ENCODE measurements at places on chromosomes 4 and X.

DNA sequence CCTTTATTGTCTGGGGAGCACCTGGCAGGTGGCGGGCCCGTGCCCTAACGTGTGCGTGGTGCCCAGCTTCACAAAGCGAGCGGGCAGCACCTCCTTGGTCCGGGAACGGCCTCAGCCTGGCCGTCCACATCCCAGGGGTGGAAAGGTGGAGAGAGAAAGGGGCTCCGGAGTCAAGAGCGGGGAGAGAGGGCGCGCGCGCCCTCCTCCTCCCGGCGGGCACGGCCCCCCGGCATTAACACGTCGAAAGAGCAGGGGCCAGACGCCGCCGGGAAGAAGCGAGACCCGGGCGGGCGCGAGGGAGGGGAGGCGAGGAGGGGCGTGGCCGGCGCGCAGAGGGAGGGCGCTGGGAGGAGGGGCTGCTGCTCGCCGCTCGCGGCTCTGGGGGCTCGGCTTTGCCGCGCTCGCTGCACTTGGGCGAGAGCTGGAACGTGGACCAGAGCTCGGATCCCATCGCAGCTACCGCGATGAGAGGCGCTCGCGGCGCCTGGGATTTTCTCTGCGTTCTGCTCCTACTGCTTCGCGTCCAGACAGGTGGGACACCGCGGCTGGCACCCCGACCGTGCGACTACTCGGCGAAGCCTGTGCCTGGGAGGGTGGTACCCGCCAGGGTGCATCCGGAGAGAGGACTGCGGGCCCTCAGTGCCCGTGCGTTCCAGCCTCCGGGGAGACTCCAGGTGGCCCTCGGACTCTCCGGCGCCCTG lies at the start of gene KIT:
KIT (plus strand) TSS at position 407 of the 701 bp plus-strand sequence; CDS start at position 465, 58 bp downstream.
- H3K4me1 ChIP-seq: no peaks in the 10 kb centered on the region
- no peaks in the 10 kb centered on the region for H3K27me3 ChIP-seq
- H3K27ac ChIP-seq: no peak within 1 kb of the TSS
- peak; percentile 17 for DNase-seq

GRCh38 chr4:7631288-7632014 lies 196.7 kb upstream of the PSAPL1 start:
- no peak overlapping the region for H3K27ac ChIP-seq
- no peak for DNase-seq
- no peaks in the 10 kb centered on the region for H3K27me3 ChIP-seq
- H3K4me3 ChIP-seq: no peak overlapping the region

DNA sequence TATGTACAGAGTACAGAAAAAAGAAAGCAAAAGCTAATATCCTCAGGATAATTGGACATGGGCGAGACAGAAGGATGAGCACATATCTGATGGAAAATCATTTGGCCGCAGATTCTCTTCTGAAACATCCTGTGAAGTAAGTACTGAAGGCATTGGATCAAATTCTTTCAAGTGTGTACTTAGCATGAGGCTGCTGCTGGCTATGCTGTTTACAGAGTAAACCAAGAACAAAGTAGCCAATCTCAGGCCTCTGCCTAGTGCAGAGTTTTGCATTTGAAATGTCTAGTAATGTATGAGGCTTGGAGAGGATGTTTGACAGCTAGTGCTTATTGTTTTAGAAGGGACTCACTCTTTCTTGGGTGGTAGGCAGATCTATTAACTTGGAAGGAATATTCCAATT lies 128.5 kb downstream of the MAGEC2 start:
- DNase-seq: no peak
- no peaks in the 10 kb centered on the region for H3K36me3 ChIP-seq
- no peak overlapping the region for H3K4me3 ChIP-seq
- no peak overlapping the region for H3K27ac ChIP-seq
- no peaks in the 10 kb centered on the region for H3K27me3 ChIP-seq

DNA sequence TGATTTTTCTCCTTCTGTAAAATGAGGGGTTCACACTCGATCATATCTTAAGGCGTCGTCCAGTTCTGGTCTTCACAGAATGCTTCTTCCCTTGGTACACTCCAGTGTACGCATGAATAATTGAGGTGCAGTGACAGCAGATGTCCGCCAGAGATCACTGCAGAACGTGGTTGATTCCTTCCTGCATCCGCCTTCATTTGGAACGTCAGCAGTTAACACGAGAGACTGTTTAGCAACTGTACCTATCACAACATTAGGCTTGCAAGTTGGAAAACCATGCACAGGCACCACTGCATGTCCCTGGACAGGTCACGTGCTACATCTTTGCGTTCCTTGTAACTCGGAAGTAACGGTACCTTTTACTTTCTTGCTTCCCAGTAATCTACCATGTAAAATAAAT lies 66.0 kb upstream of the GEMIN8 start:
- no peaks in the 10 kb centered on the region for H3K4me1 ChIP-seq
- no peaks in the 10 kb centered on the region for H3K36me3 ChIP-seq
- H3K27me3 ChIP-seq: no peaks in the 10 kb centered on the region
- H3K27ac ChIP-seq: no peak overlapping the region
- DNase-seq: peak; percentile 37
- no peak overlapping the region for H3K4me3 ChIP-seq

- H3K4me1 ChIP-seq: no peaks in the 10 kb centered on the region
- H3K4me3 ChIP-seq: no peak overlapping the region
- no peaks in the 10 kb centered on the region for H3K27me3 ChIP-seq
Observed at GRCh38 chrX:40449396-40449795, 131.4 kb upstream of the ATP6AP2 start.

- H3K4me1 ChIP-seq: peaks cover 8% of the 10 kb centered on the region
- no peak overlapping the region for H3K27ac ChIP-seq
- no peaks in the 10 kb centered on the region for H3K27me3 ChIP-seq
- peaks cover 40% of the 10 kb centered on the region for H3K36me3 ChIP-seq
- H3K4me3 ChIP-seq: no peak overlapping the region
- no peak for DNase-seq
Observed at GRCh38 chrX:1492421-1493012, 39.8 kb upstream of the ASMTL start.

DNA sequence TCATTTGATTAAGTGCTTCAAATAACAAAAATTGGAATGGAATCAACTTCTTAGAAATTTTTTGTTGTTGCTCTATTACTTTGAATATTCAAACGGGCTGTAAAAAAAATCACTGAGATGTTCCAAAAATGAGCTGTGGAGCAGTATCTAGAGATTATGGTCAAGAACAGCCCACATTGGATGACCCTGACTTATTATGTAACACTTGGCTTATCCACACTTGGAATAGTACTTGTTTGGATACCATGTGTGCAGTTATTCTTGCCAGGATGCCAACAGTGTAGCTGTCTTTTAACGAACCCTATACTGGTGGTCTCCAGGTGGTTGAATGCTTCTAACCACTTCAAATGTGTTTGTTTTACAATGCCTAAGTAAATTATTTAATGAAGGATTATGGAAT lies 64.9 kb upstream of the CAMK2D start:
- no peaks in the 10 kb centered on the region for H3K36me3 ChIP-seq
- peaks cover 26% of the 10 kb centered on the region for H3K4me1 ChIP-seq
- H3K27me3 ChIP-seq: no peaks in the 10 kb centered on the region
- H3K27ac ChIP-seq: no peak overlapping the region
- no peak for DNase-seq

DNA sequence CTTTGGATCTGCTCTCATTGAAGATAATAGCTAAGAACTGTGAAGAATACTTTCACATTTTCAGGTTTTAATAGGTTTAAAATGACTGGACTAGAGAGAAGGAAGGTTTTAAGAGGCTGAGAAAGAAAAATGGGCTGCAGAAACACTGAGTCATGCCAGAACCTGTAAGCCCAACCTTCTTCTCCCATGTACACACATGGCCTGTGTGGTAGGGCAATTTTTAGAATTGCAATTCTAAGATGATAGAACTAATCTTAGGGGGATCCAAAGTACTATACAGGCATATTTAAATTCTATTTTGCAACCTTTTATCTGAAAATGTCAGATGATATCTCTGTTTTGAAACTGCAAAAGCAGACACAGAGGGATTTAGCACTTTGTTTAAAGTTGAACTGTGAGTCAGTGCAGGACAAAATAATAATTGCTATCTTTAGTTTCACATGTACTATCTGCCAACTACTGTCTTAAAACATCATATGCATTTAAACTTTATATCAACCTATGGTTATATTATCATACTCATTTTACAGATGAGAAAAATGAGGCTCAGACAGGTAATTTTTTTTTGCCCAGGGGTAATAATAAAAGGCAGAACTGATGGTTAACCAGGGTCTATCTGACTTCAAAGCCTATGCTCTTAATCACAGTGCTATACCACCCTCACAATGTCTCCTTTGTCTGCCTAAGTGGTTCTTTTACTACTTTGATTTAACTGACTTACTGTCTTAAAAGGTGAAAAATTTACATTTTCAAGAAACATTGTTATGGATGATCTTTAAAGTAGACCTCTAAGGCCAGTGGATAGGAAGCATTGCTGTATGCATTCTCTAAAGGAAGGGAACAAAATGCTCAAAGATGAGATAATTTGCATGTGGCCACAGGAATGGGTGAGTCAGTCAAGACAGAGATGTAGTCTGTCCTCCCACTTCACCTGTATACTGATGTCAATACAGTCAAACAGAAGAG lies 4.3 kb downstream of the TMPRSS11E start:
- H3K27ac ChIP-seq: no peak overlapping the region
- no peak overlapping the region for H3K4me3 ChIP-seq
- no peaks in the 10 kb centered on the region for H3K27me3 ChIP-seq
- no peak for DNase-seq
- H3K36me3 ChIP-seq: no peaks in the 10 kb centered on the region

- H3K27ac ChIP-seq: no peak overlapping the region
- H3K4me1 ChIP-seq: no peaks in the 10 kb centered on the region
- no peak for DNase-seq
- no peak overlapping the region for H3K4me3 ChIP-seq
- H3K27me3 ChIP-seq: no peaks in the 10 kb centered on the region
- H3K36me3 ChIP-seq: peaks cover 66% of the 10 kb centered on the region
Observed at GRCh38 chr4:2497324-2497723, 28.4 kb downstream of the RNF4 start.

DNA sequence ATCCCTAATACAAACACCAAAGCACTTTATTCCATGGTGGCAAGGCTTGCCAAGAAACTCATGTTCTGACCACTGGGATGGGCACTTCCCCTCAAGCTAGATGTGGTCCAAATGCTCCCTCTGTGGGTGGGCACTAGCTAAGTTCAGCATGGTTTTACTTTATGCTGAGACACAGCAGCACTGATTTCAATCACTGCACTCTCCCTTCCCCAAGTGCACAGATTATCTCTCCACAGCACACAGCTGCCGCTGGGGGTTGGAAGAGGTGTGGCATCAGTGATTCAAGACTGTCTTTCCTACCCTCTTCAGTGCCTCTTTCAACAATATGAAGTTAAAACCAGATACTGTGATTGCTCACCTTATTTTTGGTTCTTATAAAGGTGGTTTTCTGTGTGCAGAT lies 16.5 kb upstream of the GUCY2F start:
- no peaks in the 10 kb centered on the region for H3K4me1 ChIP-seq
- H3K27ac ChIP-seq: no peak overlapping the region

DNA sequence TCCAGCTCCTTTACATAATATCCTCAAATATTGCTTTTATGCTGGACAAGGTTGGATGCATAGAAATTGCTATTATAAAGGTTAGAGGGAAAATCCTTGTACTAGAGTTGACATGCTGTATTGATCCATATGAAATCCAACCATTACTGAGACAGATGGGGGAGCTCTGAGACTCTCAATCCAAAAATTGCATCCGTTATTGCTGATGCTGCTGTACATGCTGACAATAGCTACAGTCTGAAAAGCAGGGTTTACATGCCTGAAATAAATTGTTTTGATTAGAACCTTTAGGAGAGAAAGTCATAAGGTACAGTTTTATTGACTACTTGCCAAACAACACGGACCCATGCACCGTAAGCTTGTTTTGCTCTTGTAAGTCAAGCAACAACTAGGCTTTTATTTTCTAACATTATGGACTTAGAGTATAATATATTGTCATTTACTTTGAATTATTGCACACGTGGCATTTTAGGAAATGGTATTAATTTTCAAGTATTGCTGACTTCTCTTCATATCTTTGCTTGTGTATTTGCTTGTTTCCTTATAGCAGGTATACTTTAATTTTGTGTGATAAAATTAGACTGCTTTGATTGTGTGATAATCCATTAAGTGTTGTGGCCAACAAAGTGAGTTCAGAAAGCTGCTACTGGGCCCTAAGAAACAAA lies 1365.2 kb downstream of the STIM2 start:
- no peaks in the 10 kb centered on the region for H3K4me1 ChIP-seq
- DNase-seq: no peak
- no peak overlapping the region for H3K27ac ChIP-seq
- no peaks in the 10 kb centered on the region for H3K27me3 ChIP-seq
- H3K36me3 ChIP-seq: no peaks in the 10 kb centered on the region
- H3K4me3 ChIP-seq: no peak overlapping the region

- H3K4me1 ChIP-seq: no peaks in the 10 kb centered on the region
- DNase-seq: no peak
- H3K4me3 ChIP-seq: no peak overlapping the region
- H3K27ac ChIP-seq: no peak overlapping the region
- H3K27me3 ChIP-seq: no peaks in the 10 kb centered on the region
Observed at GRCh38 chr4:153622778-153623240, 61.3 kb upstream of the TLR2 start.

GRCh38 chr4:118721752-118722151 lies 36.6 kb downstream of the METTL14 start:
- no peak overlapping the region for H3K27ac ChIP-seq
- H3K36me3 ChIP-seq: peaks cover 11% of the 10 kb centered on the region
- no peak overlapping the region for H3K4me3 ChIP-seq
- no peaks in the 10 kb centered on the region for H3K27me3 ChIP-seq

DNA sequence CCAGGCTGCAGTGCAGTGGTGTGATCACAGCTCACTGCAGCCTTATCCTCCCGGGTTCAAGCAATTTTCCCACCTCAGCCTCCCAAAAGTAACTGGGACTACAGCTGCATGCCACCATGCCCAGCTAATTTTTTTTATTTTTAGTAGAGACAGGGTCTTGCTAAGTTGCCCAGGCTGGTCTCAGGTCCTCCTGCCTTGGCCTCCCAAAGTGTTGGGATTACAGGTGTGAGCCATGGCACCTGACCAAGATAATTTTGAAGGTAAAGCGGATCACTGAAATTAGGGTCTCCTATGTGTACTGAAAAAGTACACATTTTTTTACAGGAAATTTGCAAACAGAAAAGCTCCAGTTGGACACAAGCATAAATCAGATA lies 4.8 kb downstream of the SAT1 start:
- H3K4me3 ChIP-seq: no peak overlapping the region
- peaks cover 17% of the 10 kb centered on the region for H3K4me1 ChIP-seq
- DNase-seq: no peak
- H3K36me3 ChIP-seq: peaks cover 10% of the 10 kb centered on the region
- no peak overlapping the region for H3K27ac ChIP-seq

GRCh38 chr4:81790477-81790876 lies 318.8 kb upstream of the RASGEF1B start:
- no peak overlapping the region for H3K4me3 ChIP-seq
- no peaks in the 10 kb centered on the region for H3K4me1 ChIP-seq
- DNase-seq: no peak
- H3K27me3 ChIP-seq: no peaks in the 10 kb centered on the region
- no peak overlapping the region for H3K27ac ChIP-seq

DNA sequence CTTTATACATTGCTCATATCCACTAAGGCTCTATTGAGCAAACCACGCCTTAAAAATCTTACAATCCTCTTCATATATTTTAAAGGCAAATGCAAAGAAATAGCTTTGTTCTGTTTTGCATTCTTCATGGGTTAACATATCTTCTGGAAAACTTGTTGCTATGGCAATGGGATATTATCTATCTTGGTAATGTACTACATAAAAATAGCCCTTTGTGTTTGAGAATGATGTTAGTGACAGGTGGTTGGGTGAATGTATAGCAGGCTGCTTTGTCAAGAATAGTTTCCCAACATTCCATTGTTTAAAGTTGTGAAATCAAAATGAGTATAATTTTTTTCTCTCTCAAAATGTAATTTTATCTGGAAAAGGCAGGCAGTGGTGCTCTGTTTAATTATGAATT lies 16.8 kb downstream of the REPS2 start:
- no peaks in the 10 kb centered on the region for H3K36me3 ChIP-seq
- no peaks in the 10 kb centered on the region for H3K4me1 ChIP-seq
- no peak for DNase-seq
- no peak overlapping the region for H3K27ac ChIP-seq

Data from CD4-positive, alpha-beta memory T cell (primary cell).